ENCODE measurements at places on chromosomes 11 and 22.

DNA sequence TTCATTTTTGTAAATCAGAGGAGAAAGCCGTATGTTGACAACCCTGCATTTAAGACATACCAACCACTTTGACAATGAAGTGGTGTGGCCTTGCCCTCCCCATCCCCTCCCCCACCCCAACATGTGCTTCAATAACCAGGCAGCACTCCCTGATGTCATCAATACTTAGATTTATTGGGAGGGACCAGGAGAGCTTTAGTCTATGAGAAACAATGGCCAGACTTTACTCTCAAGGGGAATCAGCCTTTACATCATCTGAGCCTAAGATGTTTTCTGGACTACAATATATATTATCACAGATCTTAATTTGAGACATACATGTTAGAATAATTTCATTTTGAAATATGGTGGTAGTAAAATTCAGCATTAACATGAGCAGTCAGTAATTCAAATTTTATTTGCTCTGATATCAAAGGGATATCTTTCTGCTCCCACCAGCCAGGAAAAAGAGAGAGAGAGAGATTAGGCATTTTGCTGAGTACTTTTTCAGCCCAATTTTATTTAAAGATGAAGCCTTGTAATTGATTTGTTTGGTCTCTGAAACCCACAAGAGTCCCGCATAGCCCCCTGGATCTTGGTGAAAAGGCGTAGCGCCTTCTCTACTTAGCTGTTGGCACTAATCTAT lies 38.1 kb downstream of the PARVA start:
- no peak for DNase-seq

- DNase-seq: no peak
These were observed 21.6 kb upstream of the NUP160 start for GRCh38 chr11:47869544-47870393.

DNA sequence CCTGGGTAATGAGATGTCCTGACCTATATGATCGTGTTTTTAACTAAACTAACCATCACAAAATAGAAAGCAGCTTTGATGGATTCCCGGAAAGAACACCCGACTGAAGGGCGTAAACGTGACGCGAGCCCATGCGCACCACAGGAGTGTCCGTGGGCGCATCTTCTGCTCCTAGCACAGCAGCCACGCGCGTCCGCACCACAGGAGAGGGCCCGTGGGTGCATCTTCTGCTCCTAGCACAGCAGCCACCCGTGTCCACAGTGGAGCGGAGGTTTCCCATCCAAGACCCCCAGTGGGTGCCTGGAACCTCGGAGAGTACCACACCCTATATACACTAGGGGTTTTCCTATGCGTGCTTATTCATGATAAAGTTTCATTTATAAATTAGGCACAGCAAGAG lies 36.1 kb upstream of the NRIP3 start:
- no peak for DNase-seq

DNA sequence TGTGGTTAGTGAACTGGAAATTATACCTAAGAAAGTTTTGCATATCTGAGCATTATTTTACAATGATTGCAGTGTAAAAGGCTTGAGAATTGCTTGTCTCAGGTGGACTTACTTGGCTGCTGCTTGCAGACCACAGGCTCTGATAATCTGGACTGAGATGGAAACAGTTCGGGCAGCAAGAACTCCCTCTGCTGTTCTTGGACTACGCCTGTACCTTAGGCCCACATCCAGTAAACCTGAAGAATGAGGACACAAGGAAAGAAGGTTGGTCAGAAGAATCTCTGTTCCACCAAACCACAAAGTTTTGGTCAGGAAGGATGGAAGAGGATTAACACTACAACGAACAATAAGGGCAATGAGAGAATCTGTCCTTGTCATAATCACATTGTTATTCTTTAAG lies 80.1 kb downstream of the C2CD3 start:
- peak; percentile 22 for DNase-seq

DNA sequence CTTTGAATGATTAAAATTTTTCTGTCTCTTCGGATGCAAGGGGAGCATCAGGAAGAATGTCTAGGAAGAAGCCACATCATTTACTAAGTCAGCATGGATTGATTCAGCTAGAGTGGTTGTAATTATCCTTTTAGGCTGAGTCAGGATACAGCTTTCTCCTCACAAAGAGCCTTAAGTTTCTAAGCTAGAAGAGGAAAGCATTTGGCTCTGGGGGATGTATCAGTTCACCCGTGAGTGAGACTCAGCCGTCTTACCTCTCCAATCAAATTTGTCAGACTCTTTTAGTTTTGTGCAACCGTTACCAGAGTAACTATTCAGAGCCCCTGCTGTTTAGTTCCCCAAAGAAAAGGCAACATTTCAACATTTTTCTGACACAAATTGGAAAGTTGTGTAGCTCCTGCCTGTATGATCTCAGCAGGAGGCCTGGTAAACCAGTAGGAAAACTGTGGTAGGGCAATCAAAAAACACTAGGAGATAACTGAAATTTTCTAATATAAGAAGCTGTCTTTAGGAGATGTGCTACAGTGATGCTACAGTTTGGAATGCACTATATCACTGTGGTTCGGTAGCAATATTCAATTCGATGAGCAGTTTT lies 432.4 kb upstream of the LUZP2 start:
- DNase-seq: no peak

GRCh38 chr22:46413725-46414379 lies 78.3 kb downstream of the TRMU start:
- no peak for DNase-seq

DNA sequence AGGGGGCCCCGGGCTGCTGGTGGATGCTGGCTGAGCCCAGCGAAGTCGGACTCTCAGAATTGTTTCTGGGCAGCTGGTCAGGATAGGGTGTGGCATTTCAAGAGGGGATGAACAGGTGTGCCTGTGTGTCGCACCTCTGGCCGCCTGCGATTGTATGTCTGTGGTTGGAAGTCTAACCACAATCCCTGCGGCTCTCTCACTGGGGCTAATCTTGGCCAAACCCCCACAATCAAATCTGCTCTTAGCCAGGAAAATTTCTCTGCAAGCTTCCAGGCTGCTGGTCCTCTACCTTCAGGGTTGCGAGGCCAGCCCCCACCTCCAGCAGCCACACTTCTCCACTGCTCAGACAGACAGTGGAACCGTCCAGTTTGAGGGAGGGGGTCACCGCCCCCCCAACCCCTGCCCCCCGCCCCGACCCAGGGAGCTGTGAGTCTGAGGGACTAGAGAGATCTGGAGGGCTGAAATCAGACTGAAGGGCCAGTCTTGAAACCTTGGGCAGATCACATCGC lies 953 bp downstream of the ATG16L2 start:
- no peak for DNase-seq

- DNase-seq: peak; percentile 9
These were observed 4.0 kb upstream of the WNT11 start for GRCh38 chr11:76209973-76210930.

DNA sequence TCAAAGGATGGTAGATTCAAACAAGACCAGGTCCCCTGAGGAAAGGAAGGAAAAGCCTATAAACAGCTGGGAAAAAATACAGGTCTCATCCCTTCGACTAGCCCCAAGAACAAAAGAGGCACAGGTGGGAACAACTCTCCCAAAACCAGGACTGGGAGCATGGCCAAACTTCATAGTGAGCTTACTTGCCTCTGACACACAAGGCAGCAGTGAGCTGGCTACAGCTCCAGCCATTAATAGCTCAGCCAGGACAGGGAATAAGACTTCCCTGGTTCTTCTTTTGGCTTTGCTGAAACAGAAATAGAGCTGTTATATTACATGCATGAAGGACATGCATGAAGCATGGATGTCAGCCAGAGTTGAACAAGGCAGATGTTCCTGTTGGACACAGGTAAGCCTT lies at the start of gene OR10A2:
Gene OR10A2, plus strand, starts transcription at position 97 of the 400 bp plus-strand sequence. CDS start 6,698 bp downstream, outside the sequence.
- DNase-seq: no peak

DNA sequence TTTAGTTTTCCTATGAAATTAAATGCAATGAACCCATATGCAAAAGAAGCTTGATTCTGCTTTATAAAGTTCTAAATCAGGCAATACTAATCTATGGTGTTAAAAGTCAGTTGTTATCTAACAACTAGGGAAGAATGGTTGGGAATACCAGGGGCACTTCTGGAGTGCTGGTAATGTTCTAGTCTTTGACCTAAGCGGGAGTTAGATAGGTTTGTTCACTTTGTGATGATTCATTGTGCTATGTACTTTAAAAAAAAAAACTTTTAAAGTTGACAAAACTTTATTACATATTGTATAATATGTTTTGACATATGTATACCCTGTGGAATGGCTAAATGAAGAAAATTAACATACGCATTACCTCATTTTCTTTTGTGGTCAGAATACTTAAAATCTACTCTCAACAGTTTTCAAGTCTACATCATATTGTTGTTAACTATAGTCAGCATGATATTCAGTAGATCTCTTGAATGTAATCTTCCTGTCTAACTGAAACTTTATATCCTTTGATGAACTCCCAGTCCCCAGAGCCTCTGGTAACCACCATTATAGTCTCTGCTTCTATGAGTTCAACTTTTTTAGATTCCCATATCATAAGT lies 39.2 kb downstream of the BIRC2 start:
- no peak for DNase-seq

- no peak for DNase-seq
These were observed 2.8 kb upstream of the OAF start for GRCh38 chr11:120208001-120208441.

GRCh38 chr11:90251599-90251998 lies 28.8 kb upstream of the CHORDC1 start:
- no peak for DNase-seq

DNA sequence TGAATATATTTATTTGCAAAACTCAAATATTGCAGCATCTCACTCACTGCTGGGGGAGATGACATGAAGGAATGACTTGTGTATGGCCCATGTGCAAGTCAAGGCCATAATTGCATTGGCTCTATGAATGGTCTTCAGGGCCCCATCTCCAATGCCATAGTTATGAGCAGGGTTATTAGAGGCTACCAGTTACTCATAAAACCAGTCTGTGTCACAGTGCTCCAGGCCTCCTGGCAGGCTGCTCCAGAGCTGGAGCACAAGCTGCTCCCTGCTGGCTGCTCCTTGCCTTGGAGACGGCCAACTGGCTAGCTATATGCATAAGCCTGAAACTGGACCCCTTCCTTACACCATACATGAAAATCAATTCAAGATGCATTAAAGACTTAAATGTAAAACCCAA lies 145.7 kb downstream of the TRPC6 start:
- DNase-seq: no peak

DNA sequence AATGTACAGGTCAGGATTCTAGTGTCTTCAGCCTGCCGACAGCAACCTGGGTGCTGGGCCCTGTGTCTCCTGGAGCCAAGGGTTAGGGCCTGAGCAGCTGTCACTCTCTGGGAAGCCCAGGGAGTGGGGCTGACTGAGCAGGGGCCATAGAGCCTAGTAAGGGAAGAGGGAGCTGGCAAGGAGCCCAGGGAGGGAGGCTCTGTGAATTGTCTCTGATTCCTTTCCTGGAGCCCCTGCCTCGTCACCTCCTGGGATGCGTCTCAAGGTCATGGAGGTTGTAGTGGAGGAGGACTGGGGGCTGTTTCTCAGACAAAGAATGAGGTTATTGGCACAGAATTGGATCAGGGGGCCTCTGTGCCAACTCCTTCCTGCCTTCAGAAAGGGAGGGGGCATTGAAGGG lies 11.8 kb downstream of the SOX10 start:
- no peak for DNase-seq

DNA sequence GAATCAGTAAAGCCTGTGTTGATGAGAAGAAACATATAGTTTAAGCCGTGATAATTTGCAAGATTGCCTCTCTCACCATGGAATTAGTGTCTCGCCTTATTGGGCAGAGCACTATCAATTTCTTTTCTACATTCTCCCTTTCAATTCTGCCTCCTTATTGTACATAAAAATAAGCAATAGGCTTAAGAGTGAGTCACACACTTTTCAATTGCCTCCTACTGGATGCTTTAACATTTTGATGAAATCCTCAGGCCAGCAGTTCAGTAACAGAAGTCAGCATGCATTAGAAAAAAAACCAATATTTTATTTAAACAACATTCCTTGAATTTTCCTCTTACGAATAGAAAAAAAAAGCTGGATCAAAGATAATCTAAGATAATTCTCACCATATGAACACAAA lies 33.8 kb upstream of the VWA5A start:
- DNase-seq: no peak

DNA sequence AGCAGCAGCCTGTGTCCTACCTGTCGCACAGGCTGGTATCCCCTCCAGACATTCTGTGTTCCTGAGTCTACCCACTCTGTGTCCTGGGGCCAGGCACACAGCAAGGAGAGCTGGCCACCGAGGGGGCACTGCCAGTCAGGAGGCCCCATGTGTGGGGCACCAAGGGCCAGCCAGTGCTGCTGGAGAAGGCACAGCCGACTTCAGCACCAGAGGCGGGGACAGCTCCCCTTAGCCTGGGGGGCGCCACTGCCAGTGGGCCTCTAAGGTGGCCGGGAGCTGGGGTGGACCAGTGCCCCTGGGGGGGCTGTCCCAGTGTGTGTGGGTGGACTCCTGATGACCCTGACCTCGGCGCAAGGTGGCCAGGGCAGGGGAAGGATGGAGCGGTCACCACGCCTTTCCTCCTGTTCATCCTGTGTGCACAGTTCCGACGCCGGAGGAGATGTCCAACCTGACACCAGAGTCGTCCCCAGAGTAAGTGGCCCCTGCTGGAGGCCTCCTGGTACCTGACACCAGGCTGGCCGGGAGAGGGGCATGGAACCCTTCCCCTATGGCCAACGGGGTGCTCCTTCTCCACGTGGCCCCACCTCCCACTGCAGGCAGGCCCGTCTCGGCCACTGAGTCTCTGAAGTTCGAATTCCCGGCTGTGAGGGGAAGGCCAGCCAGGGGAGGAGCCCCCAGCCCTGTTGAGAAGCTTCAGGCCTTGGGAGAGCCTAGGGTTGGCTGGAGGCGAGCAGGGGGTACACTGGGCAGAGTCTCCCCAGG lies 35.4 kb downstream of the MOB2 start:
- DNase-seq: no peak

- DNase-seq: no peak
These were observed 31.7 kb upstream of the RBX1 start for GRCh38 chr22:40919446-40919845.

- DNase-seq: no peak
These were observed 446.3 kb downstream of the SOX6 start for GRCh38 chr11:15909937-15910598.

GRCh38 chr22:42621505-42622002 lies 6.9 kb upstream of the POLDIP3 start:
- peak; percentile 53 for DNase-seq

DNA sequence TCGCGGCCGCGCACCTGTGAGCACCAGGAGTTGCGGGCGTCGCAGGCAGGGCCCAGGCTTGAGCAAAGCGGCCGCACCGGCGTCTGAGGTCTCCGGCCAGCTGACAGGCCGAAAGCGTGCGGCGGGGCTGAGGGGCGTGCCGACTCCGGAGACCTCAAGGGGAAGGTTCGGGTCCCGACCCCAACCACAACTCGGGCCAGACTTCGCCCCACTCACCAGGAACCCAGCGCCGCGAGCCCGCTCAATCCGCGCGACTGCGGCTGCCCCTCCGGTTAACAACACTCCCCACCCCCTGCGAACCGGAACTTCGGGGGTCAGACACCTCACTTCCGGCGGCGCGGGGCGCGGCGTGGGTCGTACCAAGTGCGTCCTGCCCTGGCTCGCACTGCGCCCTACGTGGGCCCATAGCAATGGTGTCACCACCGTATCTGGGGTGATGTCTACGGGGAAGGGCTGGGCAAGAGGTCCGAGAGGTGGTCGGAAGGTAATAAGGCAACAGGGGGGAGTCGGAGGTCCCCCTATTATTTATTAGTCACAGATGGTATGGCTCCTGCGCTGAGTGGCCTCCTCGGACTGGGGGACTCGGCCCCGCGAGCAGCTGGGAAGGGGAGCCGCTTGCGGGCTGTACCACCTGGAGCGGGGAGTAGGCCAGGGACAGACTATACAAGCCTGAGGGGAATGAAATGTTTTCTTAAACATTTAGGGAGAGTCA lies at the start of gene SYVN1:
Gene SYVN1, minus strand, starts transcription at position 280 of the 712 bp plus-strand sequence. CDS start 918 bp downstream, outside the sequence.
- peak; percentile 90 for DNase-seq

- no peak for DNase-seq
These were observed 454.3 kb upstream of the KIRREL3 start for GRCh38 chr11:127454856-127455255.

- no peak for DNase-seq
These were observed 2.0 kb downstream of the CREB3L1 start for GRCh38 chr11:46279126-46280099.
